ENCODE measurements at places on chromosomes 12 and 14.

GRCh38 chr14:101508196-101508947 is 52.9 kb upstream of the DIO3 start:
- DNase-seq: no peak

DNA sequence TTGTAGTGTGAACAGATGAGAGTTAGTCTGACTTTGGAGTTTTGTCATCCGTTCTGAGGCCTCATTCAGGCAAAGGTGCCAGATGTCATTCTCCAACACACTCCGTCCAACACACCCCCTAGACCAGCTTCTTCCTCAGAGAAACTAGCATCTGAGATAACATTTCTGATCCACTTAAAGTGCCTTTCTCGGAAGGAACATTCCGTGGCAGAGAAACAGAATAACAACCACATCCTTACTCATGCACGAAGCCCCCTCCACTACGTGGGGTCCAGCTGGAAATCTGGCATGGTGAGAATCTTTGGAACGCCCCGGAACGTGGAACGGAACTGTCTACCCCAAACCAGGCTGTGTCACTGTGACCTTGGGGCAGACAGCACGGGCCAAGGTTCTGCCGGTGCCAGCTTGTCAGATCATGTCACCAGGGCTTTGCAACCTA is 17.0 kb upstream of the BCL7A start:
- DNase-seq: no peak

GRCh38 chr14:87321548-87321947 is 671.4 kb downstream of the GALC start:
- DNase-seq: no peak

- no peak for DNase-seq
Measured at GRCh38 chr14:63670692-63671091, 29.0 kb upstream of the WDR89 start.

DNA sequence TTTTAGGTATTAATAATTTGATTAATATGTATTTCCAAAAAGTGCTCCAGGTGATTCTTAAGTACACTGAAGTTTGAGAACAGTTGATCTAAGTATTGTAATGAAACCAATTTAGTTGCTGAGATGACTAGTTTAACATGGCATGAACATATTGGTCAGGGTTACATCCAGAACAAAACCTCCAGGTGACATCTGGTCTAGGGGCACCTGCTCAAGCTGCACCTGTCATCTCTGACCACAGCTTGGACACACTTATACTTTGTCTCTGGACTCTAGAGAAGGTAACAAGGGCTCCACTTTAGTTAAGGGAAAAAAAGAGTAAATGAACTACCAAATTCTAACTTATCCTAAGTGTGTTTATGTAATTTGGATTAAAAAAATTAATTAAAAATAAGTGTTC is 8.1 kb downstream of the ARID2 start:
- no peak for DNase-seq

DNA sequence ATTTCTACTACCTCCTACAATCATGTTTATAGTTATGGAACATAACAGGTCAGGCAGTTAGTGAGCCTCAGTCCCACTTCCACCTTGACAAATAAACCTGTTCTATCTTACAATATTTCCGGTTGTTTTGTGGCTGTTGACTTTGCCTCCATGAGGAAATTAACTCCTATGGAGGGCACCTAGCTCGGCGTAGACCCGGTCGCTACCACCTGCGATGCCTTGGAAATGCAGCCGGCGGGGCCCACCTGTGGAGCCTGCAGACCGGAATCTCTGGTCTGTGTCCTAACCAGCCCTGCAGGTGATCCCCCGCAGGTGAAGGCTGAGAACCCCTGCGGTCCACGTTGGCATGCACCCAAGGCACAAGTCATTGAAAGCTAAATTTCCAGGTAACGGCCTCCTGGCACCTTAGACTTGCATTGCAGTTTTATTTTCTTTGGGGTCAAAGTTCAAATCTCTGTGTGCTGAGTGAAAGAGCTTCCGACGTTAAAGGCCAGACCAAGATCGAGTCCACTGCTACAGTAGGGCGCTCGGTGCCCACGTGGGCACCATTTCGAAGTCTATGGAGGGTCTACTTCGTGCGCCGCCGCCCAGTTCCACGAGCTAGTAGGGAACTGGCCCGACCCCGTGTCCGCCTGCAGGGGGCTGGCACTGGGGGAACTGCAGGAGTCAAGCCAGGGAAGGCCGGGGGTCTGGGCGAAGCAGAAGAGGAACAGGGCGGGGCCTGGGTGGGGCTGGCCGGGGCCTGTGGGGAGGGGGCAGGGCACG is 782 bp upstream of the PIWIL1 start:
- DNase-seq: no peak

DNA sequence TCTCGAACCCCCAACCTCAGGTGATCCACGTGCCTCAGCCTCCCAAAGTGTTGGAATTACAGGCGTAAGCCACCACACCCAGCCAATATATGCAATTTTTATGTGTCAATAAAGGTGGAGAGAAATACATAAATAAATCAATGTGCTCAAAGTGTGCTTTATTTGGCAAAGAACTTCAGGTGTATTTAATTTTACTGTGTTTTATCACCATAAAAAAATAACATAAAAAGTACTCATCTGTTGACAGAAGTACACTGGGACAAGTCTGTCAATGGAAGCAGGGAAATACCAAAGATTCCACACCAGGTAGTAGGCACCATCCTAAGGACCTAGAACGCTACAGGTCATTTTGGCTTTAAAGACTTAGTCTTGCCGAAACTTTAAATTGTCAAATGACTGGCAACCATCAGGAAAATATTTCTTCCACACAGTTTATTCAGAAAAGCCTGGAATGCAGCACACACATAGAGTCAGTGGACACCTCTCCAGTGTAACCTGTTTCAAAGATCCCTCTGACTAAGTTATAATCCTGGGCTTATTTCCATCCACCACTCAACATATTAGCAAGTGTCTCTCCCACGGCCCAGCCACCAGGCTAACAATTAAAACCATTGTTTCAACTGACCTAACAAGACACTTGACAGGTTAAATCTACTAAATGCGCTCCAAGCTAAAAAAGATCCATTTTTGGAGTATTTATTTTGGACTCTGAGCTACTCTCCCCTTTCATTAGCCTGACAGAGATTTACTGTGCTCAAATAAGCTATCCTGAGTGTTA is 4.2 kb downstream of the ERO1A start:
- DNase-seq: no peak

- no peak for DNase-seq
Measured at GRCh38 chr14:31950764-31951637, 126.1 kb upstream of the ARHGAP5 start.

DNA sequence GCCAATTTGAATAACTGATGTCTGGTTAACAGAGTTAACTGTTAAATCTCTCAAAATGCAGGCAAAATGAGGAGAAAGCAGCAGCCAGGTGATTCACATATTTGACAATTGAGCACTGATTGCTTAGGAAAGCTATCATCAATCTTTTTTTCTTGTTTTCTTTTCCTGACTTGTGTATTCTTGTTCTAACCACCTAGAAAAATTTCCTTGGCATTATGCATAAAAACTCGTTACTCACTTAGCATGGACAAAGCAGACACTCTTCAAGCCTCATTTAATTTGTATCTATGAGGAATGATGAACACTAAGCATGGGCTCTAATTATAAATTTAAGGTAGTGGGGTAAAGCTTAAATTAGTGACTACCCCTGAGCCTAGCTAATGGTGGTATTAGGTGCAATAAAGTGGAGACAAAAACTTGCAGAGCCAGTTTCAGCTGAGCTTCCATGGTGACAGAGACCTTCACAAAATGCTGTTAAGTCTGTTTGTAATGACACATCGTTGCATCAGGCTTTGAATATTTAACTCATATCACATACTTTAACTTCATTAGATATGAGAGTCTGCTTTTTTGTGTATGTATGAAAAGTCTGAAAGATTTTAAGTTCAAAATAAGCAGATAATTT is 52.0 kb downstream of the RASSF9 start:
- no peak for DNase-seq

DNA sequence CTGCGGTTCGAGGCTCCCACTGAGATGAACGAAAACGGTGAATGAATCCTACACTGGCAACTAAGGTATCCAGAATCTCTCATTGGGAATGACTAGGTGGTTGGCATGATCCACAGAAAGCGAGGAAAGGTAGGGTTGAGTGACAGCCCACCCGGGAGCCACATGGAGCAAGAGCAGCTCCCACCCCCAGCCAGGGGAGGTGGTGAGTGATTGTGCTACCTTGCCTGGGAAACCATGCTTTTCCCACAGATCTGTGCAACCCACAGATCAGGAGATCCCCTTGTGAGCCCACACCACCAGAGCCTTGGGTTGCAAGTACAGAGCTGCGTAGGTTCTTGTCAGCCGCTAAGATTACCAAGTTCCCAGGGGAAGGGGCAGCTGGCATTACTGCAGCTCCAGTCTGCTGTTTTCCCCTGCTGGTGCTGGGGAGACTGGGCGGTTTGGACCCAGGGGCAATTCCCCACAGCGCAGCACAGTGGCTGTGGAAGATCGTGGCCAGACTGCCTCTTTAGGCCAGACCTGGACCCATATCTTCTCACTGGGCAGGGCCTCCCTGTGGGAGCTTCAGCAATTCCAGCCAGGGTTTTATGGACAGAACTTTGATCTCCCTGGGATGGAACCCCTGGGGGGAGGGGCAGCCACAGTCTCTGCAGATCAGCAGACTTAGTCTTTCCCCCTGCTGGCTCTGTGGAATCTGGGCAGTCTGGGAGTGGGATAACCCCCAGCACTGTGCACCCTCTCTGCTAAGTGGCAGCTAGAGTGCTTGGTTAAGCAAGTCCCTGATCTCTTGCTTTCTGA is 44.6 kb upstream of the PPP4R3A start:
- no peak for DNase-seq

GRCh38 chr12:94553130-94553519 is 93.5 kb upstream of the CEP83 start:
- DNase-seq: peak; percentile 47

GRCh38 chr12:83318386-83319098 is 631.8 kb downstream of the TMTC2 start:
- peak; percentile 4 for DNase-seq

DNA sequence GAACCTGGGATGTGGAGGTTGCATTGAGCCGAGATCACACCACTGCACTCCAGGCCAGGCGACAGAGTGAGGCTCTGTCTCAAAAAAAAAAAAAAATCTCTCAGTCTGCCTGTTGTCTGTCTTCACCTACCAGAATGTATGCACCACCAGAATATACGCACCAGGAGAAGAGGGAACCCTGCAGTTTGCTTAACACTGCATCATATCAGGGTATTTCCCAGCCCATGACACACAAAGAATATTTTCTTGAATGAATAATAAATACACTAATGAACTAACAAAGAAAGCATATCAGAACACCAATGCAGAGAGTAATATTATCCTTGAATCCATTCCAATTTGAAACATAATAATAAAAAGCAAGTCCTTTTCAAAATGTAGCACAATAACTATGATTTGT is 44.2 kb upstream of the FOXN3 start:
- no peak for DNase-seq

Data from skeletal muscle cell (primary cell).